Right atrium auricular region (tissue), 2 donors: ENCODE measurements at places on chromosomes 4 and X. TPM values are rescaled to one million over a fixed set of nuclear protein-coding genes. Genes with fewer than 3 reads are reported as not detected.
A peak's percentile ranks its signal among the peaks of the same experiment; 100 is the strongest.

GRCh38 chrX:19129694-19130093 is 7.4 kb upstream of the ADGRG2 start:
- DNase-seq, result no peak
- no peak overlapping the region for H3K4me3 ChIP-seq
- H3K36me3 ChIP-seq, result no peaks in the 10 kb centered on the region
- no peaks in the 10 kb centered on the region for H3K4me1 ChIP-seq

DNA sequence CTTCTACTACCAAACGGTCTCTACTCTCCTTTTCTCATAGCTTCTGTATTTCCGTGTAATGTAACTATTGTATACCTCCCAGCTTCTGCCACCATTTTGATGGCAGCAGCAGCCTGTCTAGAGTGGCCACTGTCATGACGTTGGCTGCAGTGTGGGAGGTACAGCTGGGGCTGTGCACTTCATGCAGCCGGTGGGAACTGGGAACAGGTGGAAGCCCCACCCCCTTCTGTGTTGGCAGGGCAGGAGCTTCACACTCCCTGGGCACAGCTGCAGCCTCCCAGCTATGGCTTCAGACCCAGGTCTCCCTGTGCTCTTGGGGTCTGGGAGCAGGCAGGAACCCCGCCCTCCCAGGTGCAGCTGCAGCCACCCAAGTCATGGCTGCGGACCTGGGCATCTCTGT is 49.8 kb upstream of the SEC24B start:
- H3K4me3 ChIP-seq, result no peak overlapping the region
- no peak overlapping the region for H3K27ac ChIP-seq
- H3K4me1 ChIP-seq, result no peaks in the 10 kb centered on the region
- no peaks in the 10 kb centered on the region for H3K27me3 ChIP-seq
- DNase-seq, result no peak
- H3K36me3 ChIP-seq, result no peaks in the 10 kb centered on the region

DNA sequence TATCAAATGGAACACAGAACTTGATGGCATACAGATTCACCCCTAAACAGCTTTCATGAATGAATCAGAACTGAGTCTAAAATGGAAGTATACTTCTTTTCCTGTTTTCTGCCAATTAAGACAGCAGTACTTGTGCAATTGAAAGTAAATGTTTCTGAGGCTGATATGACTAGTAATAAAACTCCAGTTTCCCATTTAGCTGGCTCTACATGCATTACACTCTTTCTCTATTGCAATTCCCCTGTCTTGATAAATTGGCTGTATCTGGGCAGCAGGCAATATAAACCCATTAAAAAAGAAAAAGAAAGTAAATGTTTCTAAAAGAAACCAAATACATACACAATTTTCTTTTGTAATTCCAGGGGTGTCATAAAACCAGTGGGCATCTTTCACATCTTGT is 4.6 kb downstream of the NOA1 start:
- H3K4me1 ChIP-seq, result no peaks in the 10 kb centered on the region
- no peak for DNase-seq
- no peak overlapping the region for H3K4me3 ChIP-seq
- no peak overlapping the region for H3K27ac ChIP-seq

GRCh38 chr4:100290585-100290984 is 100.3 kb upstream of the DDIT4L start:
- no peak for DNase-seq
- H3K27me3 ChIP-seq, result no peaks in the 10 kb centered on the region
- no peaks in the 10 kb centered on the region for H3K4me1 ChIP-seq
- no peak overlapping the region for H3K27ac ChIP-seq

- DNase-seq, result no peak
- no peaks in the 10 kb centered on the region for H3K27me3 ChIP-seq
- H3K4me3 ChIP-seq, result no peak overlapping the region
- no peaks in the 10 kb centered on the region for H3K36me3 ChIP-seq
Observed at GRCh38 chr4:106707776-106708463, 328.2 kb downstream of the DKK2 start.

DNA sequence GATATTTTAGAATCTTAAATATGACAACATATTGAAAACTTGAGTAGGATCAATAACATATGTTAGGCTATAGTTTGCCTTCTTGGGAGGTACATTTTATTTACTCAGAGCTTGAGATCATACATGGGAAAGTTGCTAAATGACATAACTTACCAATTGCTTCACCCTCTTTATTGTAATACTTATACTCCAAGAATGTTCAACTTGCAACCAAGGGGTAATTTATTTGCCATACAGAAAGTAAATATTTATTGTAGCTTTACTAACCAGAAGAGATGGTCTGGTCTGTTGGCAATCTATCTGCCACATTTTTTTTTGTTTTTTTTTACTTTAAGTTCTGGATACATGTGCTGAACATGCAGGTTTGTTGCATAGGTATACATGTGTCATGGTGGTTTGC is 426.6 kb downstream of the ARHGAP24 start:
- no peak overlapping the region for H3K27ac ChIP-seq
- no peaks in the 10 kb centered on the region for H3K36me3 ChIP-seq
- H3K27me3 ChIP-seq, result no peaks in the 10 kb centered on the region
- H3K4me3 ChIP-seq, result no peak overlapping the region
- no peak for DNase-seq

- DNase-seq, result no peak
- H3K27me3 ChIP-seq, result no peaks in the 10 kb centered on the region
- no peak overlapping the region for H3K27ac ChIP-seq
- peak overlapping the region; percentile 4 for H3K4me3 ChIP-seq
Observed at GRCh38 chrX:47316276-47317025, 53.9 kb upstream of the ZNF157 start.

DNA sequence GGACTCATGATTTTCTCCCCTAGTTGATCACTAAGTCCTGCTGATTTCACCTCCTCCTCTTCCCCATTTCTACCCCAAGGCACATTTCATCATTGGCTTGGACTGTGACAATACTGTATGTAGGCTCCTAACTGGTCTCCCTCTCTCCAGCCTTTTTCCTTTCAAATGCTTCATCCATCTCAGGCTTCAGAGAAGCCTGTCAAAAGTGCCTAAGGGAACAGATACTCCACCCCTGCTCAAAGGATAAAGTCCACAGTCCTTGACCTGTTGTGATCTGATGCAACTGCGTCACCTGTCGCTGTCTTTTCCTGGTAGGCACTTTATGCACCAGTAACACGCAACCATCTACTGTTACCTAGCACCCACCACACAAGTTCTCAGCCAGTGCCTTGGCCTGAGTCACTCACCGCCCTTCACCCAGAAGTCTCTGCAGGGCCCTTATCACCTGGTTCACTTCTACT is 12.8 kb downstream of the SCARB2 start:
- no peak overlapping the region for H3K4me3 ChIP-seq
- no peaks in the 10 kb centered on the region for H3K27me3 ChIP-seq
- no peaks in the 10 kb centered on the region for H3K36me3 ChIP-seq
- H3K4me1 ChIP-seq, result no peaks in the 10 kb centered on the region
- H3K27ac ChIP-seq, result peak overlapping the region; percentile 23
- DNase-seq, result no peak

GRCh38 chr4:15075875-15076274 is 73.6 kb downstream of the CPEB2 start:
- DNase-seq, result no peak
- no peaks in the 10 kb centered on the region for H3K4me1 ChIP-seq
- H3K27me3 ChIP-seq, result no peaks in the 10 kb centered on the region
- no peak overlapping the region for H3K27ac ChIP-seq
- no peak overlapping the region for H3K4me3 ChIP-seq
- no peaks in the 10 kb centered on the region for H3K36me3 ChIP-seq

- peaks cover 31% of the 10 kb centered on the region for H3K4me1 ChIP-seq
- H3K36me3 ChIP-seq, result no peaks in the 10 kb centered on the region
- DNase-seq, result peak; percentile 79
- H3K4me3 ChIP-seq, result no peak overlapping the region
Observed at GRCh38 chr4:6720202-6720699, 4.3 kb downstream of the BLOC1S4 start.

- H3K36me3 ChIP-seq, result no peaks in the 10 kb centered on the region
- H3K27ac ChIP-seq, result no peak overlapping the region
- H3K27me3 ChIP-seq, result peaks cover 5% of the 10 kb centered on the region
- no peaks in the 10 kb centered on the region for H3K4me1 ChIP-seq
- no peak overlapping the region for H3K4me3 ChIP-seq
- DNase-seq, result no peak
Observed at GRCh38 chrX:19721726-19722370, 165.6 kb downstream of the SH3KBP1 start.

DNA sequence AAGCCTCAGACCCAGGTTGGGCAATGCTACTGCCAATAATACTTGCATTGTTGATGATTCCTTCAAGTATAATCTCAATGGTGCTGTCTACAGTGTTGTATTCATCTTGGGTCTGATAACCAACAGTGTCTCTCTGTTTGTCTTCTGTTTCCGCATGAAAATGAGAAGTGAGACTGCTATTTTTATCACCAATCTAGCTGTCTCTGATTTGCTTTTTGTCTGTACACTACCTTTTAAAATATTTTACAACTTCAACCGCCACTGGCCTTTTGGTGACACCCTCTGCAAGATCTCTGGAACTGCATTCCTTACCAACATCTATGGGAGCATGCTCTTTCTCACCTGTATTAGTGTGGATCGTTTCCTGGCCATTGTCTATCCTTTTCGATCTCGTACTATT is 7.4 kb downstream of the LPAR4 start:
- no peak overlapping the region for H3K27ac ChIP-seq
- H3K36me3 ChIP-seq, result no peaks in the 10 kb centered on the region
- H3K4me1 ChIP-seq, result no peaks in the 10 kb centered on the region
- no peak for DNase-seq
- no peak overlapping the region for H3K4me3 ChIP-seq

DNA sequence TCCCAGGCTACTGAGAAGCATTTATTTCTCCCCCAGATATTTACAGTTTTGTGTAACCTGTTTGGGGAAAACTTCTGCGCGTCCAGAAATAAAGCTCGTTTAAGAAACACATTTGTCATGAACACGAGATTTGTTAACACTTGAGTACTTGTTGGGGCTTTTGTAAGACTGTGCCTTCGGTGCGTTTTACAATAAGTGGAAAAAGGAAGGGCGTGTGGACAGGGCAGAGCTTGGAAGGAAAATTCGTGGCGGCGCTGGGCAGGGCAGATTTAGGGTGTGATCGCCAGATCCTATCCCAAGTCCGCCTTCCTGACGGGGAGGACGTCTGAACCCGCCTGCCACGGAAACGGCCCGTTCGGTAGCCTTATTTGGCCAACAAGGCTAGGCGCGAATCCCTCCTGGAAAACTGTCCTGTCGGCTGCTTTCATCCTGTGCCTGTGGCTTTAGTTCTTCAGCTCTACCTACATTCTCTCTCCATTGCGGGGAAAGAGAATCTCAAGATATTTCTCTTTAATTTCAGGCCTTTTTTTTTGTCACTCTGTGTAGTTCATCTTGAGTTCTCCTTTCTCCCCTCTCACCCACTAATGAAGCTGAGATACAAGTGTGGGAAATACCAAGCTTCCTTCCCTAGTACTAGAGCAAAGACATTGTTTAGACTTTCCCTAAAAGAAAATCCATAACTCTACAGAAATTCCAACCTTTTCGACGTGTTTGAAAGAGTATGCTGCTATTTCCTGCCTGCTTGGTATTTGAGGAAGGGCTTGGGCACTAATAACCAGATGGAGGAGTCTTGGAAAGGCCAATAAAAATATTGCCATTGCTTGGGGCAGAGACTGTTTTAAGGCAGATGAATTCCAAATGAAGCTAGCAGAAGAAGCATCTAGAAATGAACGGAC is 982 bp downstream of the PDLIM5 start:
- H3K27ac ChIP-seq, result peak overlapping the region; percentile 99
- H3K4me1 ChIP-seq, result peaks cover 11% of the 10 kb centered on the region
- no peaks in the 10 kb centered on the region for H3K27me3 ChIP-seq
- H3K4me3 ChIP-seq, result peak overlapping the region; percentile 99
- peaks cover 44% of the 10 kb centered on the region for H3K36me3 ChIP-seq

GRCh38 chr4:128359422-128359821 is 71.8 kb upstream of the PGRMC2 start:
- H3K4me1 ChIP-seq, result peaks cover 24% of the 10 kb centered on the region
- no peaks in the 10 kb centered on the region for H3K27me3 ChIP-seq
- no peak overlapping the region for H3K27ac ChIP-seq
- no peak for DNase-seq

- H3K27me3 ChIP-seq, result no peaks in the 10 kb centered on the region
- no peak overlapping the region for H3K4me3 ChIP-seq
Observed at GRCh38 chrX:40359593-40359992, 221.2 kb upstream of the ATP6AP2 start.

GRCh38 chrX:11867610-11868345 is 109.7 kb downstream of the MSL3 start:
- no peak for DNase-seq
- H3K4me1 ChIP-seq, result no peaks in the 10 kb centered on the region
- H3K36me3 ChIP-seq, result no peaks in the 10 kb centered on the region
- H3K4me3 ChIP-seq, result no peak overlapping the region

- no peak overlapping the region for H3K27ac ChIP-seq
- H3K36me3 ChIP-seq, result no peaks in the 10 kb centered on the region
- H3K27me3 ChIP-seq, result no peaks in the 10 kb centered on the region
- no peaks in the 10 kb centered on the region for H3K4me1 ChIP-seq
- H3K4me3 ChIP-seq, result no peak overlapping the region
Observed at GRCh38 chrX:100263650-100264049, 146.4 kb downstream of the PCDH19 start.

PCDH18 gene
- total RNA-seq, result 5.6 TPM

NELFA gene
- total RNA-seq, result 12.7 TPM

AFF2 gene
- 0.89 TPM for total RNA-seq

PNCK gene
- 4.0 TPM for total RNA-seq
